ENCODE measurements at places on chromosomes 11 and 22.

DNA sequence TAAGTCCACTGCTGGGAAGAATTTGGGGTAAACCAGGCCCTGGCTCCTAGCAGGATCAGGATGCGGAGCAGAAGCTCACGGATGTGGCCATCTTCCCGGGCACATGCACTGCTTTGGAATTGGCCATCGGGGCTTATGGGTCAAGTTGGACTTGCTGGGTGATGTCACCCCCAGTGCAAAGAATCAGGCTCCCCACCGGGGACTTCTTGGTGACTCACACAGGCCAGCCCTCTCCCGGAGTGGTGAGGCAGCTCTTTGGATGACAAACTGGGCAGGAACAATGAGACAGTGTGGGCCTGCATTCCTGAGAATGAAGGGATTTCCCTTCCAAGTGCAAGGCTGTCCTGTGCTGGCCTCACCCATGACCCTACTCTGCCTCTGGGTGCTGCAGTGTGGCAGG lies 128.8 kb upstream of the ANO1 start:
- DNase-seq: peak; percentile 62

DNA sequence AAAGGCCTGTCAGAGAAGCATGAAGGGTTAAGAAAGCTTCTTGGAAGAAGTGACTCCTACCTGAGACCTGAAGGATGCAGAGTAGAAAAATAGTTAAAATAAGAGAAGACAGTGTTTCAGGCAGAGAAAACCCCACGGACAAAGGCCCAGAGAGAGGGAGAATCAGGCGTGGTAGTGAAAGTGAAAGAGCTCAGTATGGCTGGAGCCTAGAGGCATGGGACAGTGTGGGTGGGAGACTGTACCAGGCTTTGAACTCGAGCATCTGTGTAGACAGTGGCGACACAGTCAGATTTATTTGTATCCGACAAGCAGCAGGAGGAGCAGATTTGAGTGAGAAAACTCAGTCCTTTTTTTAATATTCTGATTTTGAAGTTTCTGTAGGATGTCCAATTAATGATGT lies 360.0 kb downstream of the OPCML start:
- DNase-seq: no peak

GRCh38 chr11:70883973-70884623 lies 368.3 kb downstream of the SHANK2 start:
- DNase-seq: peak; percentile 30

DNA sequence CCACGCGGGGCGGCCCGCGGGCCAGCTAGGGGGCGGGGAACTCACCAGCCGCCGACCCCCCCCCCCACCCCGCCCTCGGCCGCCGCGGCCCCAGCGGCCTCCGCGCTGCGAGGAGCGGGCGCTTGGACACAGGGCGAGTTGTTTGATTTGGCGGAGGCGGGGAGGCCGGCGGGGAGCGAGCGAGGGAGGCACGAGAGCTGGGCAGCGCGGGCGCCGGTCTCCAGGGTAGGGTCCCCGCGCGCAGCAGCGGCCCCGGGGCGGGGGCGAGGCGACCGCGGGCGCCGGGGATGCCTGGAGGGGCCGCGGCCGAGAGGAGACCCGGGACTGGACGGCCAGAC lies 64.4 kb downstream of the NAV2 start:
- DNase-seq: peak; percentile 67

DNA sequence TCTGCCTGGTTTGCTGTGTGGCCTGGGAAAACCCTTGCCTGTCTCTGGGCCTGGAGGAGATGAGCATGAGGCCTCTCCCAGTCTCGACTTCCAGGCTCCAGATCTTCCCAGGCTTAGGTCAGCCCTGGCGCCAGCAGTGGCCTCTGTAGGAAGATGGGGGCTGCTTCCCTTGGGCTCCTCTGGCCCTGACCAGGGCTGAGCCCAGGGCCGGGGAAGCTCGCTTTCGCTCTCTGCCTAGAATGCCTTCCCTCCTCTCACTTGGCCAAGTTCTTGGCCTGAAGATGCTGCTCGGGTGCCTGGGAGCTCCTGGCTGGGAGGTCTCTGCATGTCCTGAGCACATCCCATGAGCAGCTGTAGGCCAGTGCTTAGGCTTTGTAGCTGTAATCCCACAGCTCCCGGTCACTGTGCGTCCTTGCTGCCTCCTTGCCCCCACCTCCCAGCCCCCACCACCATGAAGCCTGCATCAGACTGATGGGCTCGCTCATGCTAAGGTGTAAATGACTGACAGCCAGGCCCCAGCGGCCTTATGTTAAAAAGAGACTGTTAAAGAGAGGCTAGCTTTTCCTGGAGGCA lies 25.5 kb downstream of the SHISAL1 start:
- no peak for DNase-seq

- no peak for DNase-seq
These were observed 17.2 kb downstream of the MPPED2 start for GRCh38 chr11:30568931-30569330.

GRCh38 chr22:44116331-44116730 lies 64.4 kb upstream of the PARVG start:
- DNase-seq: no peak

- DNase-seq: no peak
These were observed 232.9 kb downstream of the ETS1 start for GRCh38 chr11:128354476-128354875.

DNA sequence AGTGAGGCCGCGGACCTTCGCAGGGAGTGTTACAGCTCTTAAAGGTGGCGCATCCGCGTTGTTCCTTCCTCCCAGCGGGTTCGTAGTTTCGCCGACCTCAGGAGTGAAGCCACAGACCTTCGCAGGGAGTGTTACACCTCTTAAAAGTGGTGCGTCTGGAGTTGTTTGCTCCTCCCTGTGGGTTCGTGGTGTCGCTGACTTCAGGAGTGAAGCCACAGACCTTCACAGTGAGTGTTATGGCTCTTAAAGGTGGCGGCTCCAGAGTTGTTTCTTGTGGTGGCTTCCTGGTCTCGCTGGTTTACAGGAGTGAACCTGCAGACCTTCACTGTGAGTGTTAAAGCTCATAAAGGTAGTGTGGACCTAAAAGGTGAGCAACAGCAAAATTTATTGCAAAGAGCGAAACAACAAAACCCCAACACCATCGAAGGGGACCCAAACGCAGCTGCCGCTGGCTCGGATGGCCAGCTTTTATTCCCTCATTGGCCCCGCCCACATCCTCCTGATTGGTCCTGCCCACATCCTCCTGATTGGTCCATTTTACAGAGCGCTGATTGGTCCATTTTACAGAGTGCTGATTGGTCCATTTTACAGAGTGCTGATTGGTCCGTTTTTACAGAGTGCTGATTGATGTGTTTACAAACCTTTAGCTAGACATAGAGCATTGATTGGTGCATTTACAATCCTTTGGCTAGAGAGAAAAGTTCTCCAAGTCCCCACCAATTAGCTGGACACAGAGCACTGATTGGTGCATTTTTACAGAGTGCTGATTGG lies 1.2 kb upstream of the TMEM45B start:
- DNase-seq: no peak

- DNase-seq: no peak
These were observed 6.0 kb downstream of the XKR3 start for GRCh38 chr22:16819249-16819648.

GRCh38 chr11:2663506-2663905 lies 36.3 kb downstream of the KCNQ1OT1 start:
- DNase-seq: no peak

DNA sequence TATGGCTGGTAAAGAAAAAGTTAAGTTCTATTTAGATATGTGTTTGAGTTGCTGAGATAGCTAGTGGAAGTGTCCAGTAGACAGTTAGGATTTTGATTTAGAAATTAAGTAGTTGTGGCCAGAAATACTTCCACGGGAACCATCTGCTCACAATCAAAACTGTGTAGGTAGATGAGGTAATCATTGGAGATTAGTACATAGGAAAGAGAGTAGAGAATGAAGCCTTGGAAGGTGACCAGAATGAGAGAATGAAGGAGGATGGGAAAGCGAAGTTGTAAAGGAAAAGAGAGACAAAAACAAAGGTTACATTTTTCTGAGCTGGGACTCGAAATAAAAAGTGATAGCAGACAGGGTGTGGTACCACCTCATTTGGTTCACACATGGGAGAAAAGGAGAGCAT lies 296.9 kb upstream of the SORL1-AS1 start:
- DNase-seq: no peak

- DNase-seq: peak; percentile 53
These were observed 5.7 kb downstream of the DNAL4 start for GRCh38 chr22:38788021-38788816.

DNA sequence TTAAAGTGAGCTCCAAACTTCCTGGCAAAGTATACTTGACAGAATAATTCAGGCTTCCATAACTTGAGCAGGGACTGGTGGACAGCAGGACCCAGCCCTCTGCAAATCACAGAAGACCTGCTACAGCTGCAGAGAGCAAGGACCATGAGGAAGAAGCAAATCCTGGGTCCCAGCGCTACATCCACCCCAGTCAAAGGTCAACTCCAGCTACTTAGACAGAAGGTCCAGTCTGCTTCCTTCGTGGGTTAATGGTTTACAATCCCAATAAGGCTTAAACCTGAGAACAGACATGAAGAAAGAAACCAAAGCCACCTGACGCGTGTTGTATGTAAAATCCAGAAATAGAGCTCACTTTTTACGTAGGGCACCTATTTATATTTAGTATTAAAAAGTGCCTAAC lies 57.7 kb downstream of the SHANK2 start:
- no peak for DNase-seq
